ENCODE measurements at places on chromosomes 1 and 21.

GRCh38 chr1:76585980-76586674, 281.2 kb upstream of the ST6GALNAC5 start:
- DNase-seq, result no peak

- DNase-seq, result no peak
These were observed 16.5 kb downstream of the CFAP74 start for GRCh38 chr1:1987142-1987510.

DNA sequence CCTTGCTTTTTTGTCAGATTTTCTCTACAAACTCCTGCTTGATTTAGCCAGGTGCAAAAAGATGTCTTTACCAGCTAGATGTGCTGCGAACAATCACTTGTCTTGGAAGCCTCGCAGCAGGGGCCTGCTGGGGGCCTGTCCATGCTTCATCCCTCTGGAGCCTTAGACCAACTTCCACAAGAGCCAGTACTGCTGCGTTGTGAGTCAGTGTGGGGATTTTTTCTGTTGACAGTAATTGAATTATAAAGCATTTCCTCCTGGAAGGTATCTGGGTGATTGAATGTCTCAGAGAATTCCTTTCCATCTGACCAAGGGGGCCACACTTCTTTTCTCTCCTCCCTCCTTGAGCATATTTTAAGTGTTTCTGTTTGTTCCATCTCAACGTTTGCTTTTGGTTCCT, 40.4 kb upstream of the LDLRAP1 start:
- no peak for DNase-seq

DNA sequence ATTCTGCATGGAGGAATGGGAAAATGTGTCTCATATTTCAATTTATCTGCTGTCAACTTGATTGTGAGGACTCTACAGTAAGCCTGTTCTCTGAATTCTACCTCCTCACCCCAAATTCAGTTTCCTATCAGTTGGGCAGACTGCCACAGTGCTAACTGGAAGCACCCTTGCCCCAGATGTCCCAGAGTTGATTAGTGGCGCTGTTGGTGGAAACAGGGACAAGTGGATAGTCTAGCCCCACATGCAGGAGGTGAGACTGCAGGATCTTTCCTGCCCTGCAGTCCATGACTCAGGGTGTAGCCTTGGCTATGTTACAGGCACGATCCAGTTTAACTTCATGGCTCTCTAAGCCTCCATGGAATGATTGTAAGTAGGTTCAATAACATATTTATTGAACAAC, 22.1 kb downstream of the ADAM30 start:
- DNase-seq, result no peak

DNA sequence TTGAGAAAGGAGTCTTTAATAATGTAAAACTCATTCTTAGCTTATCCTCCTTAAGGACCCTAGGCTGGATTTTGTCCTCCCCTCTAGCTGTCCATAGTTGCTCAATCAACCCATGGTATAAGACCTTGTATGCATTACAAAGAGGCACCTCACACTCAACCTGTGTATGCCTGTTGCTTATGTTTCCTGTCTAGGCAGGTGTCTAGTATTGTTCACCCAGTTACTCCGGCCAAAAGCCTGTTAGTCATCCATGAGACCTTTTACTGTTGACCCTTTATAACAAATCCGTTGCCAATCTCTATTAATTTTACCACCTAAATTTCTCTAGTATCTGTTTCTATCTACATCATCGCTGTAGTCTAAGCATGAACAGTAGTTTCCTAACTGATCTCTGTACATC, 3.7 kb downstream of the LYPLAL1 start:
- DNase-seq, result no peak

DNA sequence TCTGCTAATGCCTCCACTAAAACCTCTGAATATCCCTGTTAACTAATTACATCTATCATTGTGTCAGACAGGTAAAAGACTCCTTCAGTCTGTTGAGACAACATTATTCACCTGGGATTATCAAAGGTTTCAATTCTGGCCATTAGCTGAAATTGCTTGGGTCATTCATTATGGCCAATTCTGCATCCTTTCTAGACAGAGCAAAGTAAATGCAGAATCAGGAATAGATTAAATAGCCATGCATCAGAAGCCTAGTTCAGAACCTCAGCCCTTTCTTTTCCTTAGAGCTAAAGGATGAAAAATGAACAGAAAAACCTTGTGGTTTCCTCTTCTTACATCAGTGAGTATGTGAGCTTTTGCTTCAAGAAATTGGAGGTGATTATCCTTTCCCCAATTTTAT, 665.4 kb upstream of the CAMK1G start:
- no peak for DNase-seq

- DNase-seq, result no peak
These were observed 17.4 kb upstream of the KCNAB2 start for GRCh38 chr1:6028042-6028850.

GRCh38 chr1:59272507-59272906, 24.4 kb upstream of the FGGY start:
- no peak for DNase-seq

DNA sequence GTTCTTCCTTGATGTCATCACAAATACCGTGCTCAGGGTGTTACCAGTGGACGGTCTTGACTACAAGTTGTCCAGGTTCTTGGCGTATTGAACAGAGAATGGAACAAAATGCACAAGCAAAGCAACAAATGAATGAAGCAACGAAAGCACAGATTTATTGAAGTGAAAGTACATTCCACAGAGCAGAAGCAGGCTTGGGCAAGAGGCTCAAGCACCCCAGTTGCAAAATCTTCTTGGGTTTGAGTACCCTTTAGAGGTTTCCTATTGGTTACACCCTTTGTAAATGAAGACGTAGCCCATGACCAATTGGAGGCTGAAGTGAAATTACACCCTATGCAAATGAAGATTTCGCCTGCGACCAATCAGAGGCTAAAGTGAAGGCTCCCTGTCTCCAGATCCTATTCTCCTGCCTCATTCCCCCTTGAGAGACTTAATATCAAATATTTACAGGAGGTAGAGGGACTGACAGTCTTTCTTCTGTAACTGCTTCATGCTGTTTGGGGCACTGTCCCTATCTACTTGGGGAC, 38.3 kb downstream of the YY1AP1 start:
- no peak for DNase-seq

GRCh38 chr1:2127187-2128145, 67.1 kb downstream of the FAAP20 start:
- no peak for DNase-seq
